Activated CD8-positive, alpha-beta T cell treated with anti-CD3 and anti-CD28 coated beads for 36 hours (primary cell): ENCODE measurements at places on chromosomes 6 and 20. TPM values are rescaled to one million over a fixed set of nuclear protein-coding genes. Genes with fewer than 3 reads are reported as not detected.

GRCh38 chr20:50799176-50799889 is 4.5 kb downstream of the BCAS4 start:
- no peak for DNase-seq
- no peaks in the 10 kb centered on the region for H3K27me3 ChIP-seq
- H3K27ac ChIP-seq = peak overlapping the region; percentile 30
- peaks cover 3% of the 10 kb centered on the region for H3K36me3 ChIP-seq
- H3K4me1 ChIP-seq = peaks cover 24% of the 10 kb centered on the region

- peaks cover 66% of the 10 kb centered on the region for H3K4me1 ChIP-seq
- H3K27me3 ChIP-seq = no peaks in the 10 kb centered on the region
These were observed 249.4 kb downstream of the ATXN1 start for GRCh38 chr6:16511723-16512489.

GRCh38 chr6:112029045-112029822 is 24.7 kb upstream of the CCN6 start:
- no peaks in the 10 kb centered on the region for H3K27me3 ChIP-seq
- H3K4me3 ChIP-seq = no peak overlapping the region
- DNase-seq = peak; percentile 88
- peaks cover 71% of the 10 kb centered on the region for H3K4me1 ChIP-seq
- H3K36me3 ChIP-seq = peaks cover 22% of the 10 kb centered on the region

SLC4A11 gene
- 1.8 TPM for total RNA-seq

CLIC5 gene
- 1.1 TPM for total RNA-seq

RAB44 gene
- total RNA-seq = 0.07 TPM

- H3K4me1 ChIP-seq = no peaks in the 10 kb centered on the region
- no peaks in the 10 kb centered on the region for H3K36me3 ChIP-seq
- no peak overlapping the region for H3K27ac ChIP-seq
- no peak overlapping the region for H3K4me3 ChIP-seq
- no peak for DNase-seq
- H3K27me3 ChIP-seq = peaks cover 32% of the 10 kb centered on the region
These were observed 60.1 kb upstream of the ZNF184 start for GRCh38 chr6:27532820-27533538.

GRCh38 chr20:37990571-37991151 is 42.6 kb downstream of the TTI1 start:
- DNase-seq = peak; percentile 84
- H3K27ac ChIP-seq = peak overlapping the region; percentile 60
- H3K36me3 ChIP-seq = peaks cover 41% of the 10 kb centered on the region
- no peak overlapping the region for H3K4me3 ChIP-seq

TBXT gene
- total RNA-seq = not detected

DNA sequence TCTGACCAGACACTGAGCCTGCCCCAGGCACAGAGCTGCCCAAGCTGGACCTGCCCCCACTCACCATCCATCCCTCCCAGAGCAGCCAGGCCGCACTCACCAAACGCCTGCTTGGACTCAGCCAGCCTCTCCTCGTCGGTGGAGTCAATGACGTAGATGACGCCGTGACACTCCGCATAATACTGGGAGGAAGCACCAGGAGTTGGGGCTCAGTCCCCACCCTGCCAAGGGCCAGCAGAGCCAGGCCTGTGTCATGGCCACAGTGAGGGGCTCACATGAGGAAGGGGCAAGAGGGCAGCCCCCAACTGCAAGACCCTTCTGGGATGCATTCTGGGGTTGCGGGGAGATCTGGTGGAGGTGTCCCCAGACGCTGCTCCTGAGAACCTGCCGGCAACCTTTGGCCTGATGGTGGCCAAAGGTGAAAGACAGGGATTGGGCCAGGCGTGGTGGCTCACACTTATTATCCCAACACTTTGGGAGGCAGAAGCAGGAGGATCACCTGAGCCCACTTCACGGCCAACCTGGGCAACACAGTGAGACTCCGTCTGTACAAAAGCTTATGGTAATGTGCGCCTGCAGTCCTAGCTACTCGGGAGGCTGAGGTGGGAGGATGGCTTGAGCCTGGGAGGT is 5.6 kb downstream of the ARFRP1 start:
- H3K36me3 ChIP-seq = peaks cover 15% of the 10 kb centered on the region
- H3K4me1 ChIP-seq = peaks cover 26% of the 10 kb centered on the region
- no peaks in the 10 kb centered on the region for H3K27me3 ChIP-seq
- H3K27ac ChIP-seq = no peak overlapping the region
- no peak overlapping the region for H3K4me3 ChIP-seq

EYA2 gene
- not detected for total RNA-seq

DNA sequence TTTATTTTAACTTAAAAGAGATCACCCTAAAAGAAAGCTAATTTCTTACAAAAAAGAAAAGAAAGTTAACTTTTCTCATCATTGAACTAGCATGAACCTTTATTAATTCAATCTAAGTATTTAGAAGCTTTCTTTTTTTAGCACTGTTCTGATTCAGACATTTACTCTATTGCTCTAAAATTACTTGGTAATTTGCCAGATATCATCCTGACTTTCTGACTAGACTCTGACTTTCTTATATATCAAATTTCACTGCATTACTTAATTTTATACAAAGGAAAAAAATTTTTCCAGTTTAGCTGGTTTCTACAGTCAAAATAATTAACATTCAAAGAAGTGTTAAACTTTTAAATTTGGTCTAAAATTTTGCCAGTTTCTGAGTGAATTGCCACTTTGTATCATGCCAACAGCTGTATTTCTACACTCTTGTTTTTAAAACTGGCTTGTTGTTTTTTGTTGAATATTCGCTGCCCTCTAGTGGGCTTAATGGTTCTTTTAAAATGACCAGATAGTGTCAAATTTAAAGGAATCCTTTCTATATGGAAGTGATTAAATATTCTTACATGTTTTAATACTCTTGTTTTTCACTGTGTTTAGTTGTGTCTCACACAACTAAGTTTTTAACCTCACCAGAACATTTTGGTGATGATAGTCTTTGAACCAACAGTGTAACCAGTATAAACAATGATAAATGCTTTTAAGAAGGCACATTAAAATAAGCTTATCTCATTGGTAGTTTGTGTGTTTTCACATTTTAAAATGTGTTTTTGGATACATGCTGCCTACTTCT is 102.0 kb downstream of the POPDC3 start:
- no peak overlapping the region for H3K27ac ChIP-seq
- no peaks in the 10 kb centered on the region for H3K4me1 ChIP-seq
- peaks cover 4% of the 10 kb centered on the region for H3K27me3 ChIP-seq
- no peak for DNase-seq

GRCh38 chr6:54135665-54136369 is 24.6 kb downstream of the MLIP start:
- H3K36me3 ChIP-seq = no peaks in the 10 kb centered on the region
- no peak overlapping the region for H3K4me3 ChIP-seq
- H3K27ac ChIP-seq = no peak overlapping the region
- H3K4me1 ChIP-seq = no peaks in the 10 kb centered on the region

TXLNB gene
- 0.22 TPM for total RNA-seq

NHLRC1 gene
- total RNA-seq = not detected

KIF25 gene
- not detected for total RNA-seq

DNA sequence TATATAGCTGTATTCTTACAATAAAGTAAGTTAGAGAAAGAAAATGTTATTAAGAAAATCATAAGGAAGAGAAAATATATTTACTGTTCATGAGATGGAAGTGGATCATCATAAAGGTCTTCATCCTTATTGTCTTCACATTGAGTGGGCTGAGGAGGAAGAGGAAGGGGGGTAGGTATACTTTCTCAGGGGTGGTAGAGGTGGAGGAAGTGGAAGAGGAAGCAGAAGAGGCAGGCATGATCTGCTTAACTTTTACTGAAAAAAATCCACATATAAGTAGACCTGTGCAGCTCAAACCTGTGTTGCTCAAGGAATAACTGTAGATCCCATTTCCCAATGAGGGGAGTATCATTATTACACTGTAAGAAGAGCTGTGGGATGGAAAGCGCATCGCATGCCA is 714.2 kb downstream of the KIF16B start:
- H3K27me3 ChIP-seq = no peaks in the 10 kb centered on the region
- H3K27ac ChIP-seq = no peak overlapping the region
- no peak for DNase-seq
- no peaks in the 10 kb centered on the region for H3K36me3 ChIP-seq
- no peak overlapping the region for H3K4me3 ChIP-seq

GRCh38 chr20:13119583-13119982 is 101.5 kb upstream of the ISM1 start:
- H3K4me1 ChIP-seq = no peaks in the 10 kb centered on the region
- H3K27ac ChIP-seq = no peak overlapping the region
- DNase-seq = peak; percentile 31
- no peaks in the 10 kb centered on the region for H3K36me3 ChIP-seq
- peaks cover 1% of the 10 kb centered on the region for H3K27me3 ChIP-seq
- H3K4me3 ChIP-seq = no peak overlapping the region

SLC35D3 gene
- total RNA-seq = not detected

DNA sequence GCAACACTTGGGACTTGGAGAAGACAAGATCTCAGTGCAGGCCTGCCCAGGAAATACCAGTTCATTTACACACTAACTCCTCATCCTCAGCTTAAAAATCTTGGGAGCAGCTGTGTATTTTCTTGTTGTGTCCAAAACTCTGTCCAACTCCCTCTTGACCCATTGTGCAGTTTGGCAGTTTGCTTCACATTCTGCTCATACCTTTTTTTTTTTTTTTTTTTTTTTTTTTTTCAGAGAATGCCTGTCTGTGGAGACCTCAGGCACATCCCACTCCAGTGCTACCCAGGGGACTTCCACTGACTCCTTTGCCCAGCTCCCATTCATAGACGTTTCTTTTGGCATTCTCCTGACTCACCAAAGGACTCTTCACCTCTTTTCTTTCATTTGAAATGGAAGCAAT is 265.8 kb upstream of the TCF21 start:
- no peaks in the 10 kb centered on the region for H3K27me3 ChIP-seq
- H3K36me3 ChIP-seq = no peaks in the 10 kb centered on the region
- no peak overlapping the region for H3K4me3 ChIP-seq
- H3K4me1 ChIP-seq = no peaks in the 10 kb centered on the region
- no peak for DNase-seq

GRCh38 chr6:167589615-167589940 is 237.1 kb upstream of the AFDN start:
- no peaks in the 10 kb centered on the region for H3K4me1 ChIP-seq
- no peak overlapping the region for H3K4me3 ChIP-seq
- no peaks in the 10 kb centered on the region for H3K36me3 ChIP-seq
- no peak for DNase-seq

DNA sequence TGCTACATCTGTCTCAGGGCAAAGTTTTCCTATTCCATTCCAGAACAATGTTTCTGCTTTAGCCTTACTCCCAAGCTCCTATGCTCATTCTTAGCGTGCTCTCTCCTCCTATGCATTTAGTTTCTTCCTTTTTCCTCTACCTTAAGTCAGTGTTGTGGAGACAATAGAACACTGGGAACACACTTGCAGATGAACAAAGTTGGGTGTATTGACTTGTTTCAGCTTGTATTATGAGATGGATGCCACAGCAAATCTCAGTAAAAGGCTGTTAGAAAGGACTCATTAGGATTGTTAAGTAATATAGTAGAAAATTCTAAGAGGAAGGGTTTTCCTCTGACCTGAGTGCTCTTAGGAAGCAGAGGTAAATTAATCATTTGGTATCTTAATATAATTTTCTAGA is 48.4 kb downstream of the BMP5 start:
- no peaks in the 10 kb centered on the region for H3K27me3 ChIP-seq
- H3K4me3 ChIP-seq = no peak overlapping the region
- DNase-seq = no peak
- no peak overlapping the region for H3K27ac ChIP-seq

GRCh38 chr6:157096105-157096504 is 227.2 kb downstream of the TMEM242 start:
- no peak overlapping the region for H3K4me3 ChIP-seq
- DNase-seq = no peak
- peaks cover 43% of the 10 kb centered on the region for H3K4me1 ChIP-seq

DNA sequence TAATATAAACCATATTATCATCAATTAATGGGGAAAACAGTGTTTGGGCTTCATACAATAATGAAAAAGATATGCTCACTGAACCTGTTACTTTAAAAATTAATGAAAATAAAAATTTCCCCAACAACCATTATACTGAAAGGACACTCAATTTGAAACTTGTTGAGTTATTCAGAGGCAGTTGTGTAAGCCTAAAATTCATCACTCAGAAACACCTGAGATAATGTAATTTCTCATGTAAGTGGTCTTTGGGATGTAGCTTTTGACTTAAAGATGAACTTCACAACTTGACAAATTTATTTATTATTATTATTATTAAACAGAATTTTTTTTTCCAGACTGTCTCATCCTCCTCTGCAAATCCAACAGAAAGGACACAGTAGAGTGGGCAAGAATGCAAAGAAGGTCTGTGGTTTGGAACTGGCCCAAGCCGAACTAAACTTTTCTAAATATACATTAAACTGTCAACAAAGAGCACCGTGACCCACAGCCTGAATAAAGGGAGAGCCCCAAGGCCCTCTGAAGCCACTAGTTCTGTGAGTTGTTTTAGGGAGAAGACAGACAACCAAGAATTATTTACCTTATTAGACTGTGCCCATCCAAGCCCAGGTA is 32.2 kb upstream of the HEY2 start:
- H3K36me3 ChIP-seq = no peaks in the 10 kb centered on the region
- peaks cover 11% of the 10 kb centered on the region for H3K27me3 ChIP-seq
- DNase-seq = no peak
- no peak overlapping the region for H3K27ac ChIP-seq

DNA sequence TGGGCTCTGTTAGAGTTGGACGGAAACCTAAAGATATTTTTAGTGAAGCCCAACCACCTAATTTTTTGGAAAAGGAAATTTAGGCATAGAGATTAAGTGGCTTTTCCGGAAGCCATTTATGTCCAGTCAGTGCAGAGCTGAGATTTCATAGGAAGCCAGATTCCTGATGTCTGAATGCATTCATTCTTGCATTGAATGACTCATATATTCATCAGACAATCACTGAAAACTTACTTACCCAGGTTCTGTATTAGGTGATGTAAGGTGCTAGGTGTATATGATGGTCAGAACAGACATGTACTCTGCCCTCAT is 4.1 kb downstream of the SH3BGRL2 start:
- H3K27ac ChIP-seq = no peak overlapping the region
- H3K4me3 ChIP-seq = no peak overlapping the region
- DNase-seq = no peak
- H3K27me3 ChIP-seq = peaks cover 31% of the 10 kb centered on the region
- H3K4me1 ChIP-seq = peaks cover 7% of the 10 kb centered on the region

GPX5 gene
- not detected for total RNA-seq

SPTLC3 gene
- total RNA-seq = 0.72 TPM

TULP1 gene
- not detected for total RNA-seq

GRCh38 chr6:17987697-17988421 is 424 bp upstream of the KIF13A start:
- H3K27ac ChIP-seq = no peak overlapping the region
- no peaks in the 10 kb centered on the region for H3K36me3 ChIP-seq
- H3K27me3 ChIP-seq = peaks cover 71% of the 10 kb centered on the region
- H3K4me1 ChIP-seq = peaks cover 13% of the 10 kb centered on the region
- DNase-seq = peak; percentile 66

SLC52A3 gene
- not detected for total RNA-seq

FANCE gene
- total RNA-seq = 19.4 TPM

TRIM40 gene
- not detected for total RNA-seq

GRCh38 chr6:48809700-48810099 is 653.4 kb downstream of the MMUT start:
- no peaks in the 10 kb centered on the region for H3K4me1 ChIP-seq
- no peak overlapping the region for H3K27ac ChIP-seq
- H3K36me3 ChIP-seq = no peaks in the 10 kb centered on the region
